ENCODE measurements at places on chromosomes 4 and X.

- no peak for ATAC-seq
Measured at GRCh38 chrX:17040711-17041110, 94.3 kb downstream of the REPS2 start.

GRCh38 chr4:189377569-189377968, 563.1 kb upstream of the FRG1 start:
- no peak for ATAC-seq

DNA sequence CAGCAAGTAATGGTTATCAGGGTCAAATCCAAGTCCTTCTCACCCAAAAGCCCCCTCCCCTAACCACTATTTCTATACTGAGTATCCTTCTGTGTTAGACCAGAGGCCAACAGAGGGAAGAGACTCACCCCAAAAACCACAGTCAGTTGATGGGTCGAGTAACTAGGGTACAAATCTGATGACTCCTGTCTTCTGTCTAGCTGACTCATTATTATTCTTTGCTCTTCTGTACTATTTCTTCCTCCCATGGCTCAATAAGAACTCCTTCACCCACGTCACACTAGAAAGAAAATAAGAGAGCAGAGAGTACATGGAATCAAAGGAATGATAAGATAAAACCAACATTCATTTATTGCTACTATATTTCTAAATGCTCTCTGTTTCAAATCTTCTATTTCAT, 2.0 kb downstream of the RAB40A start:
- ATAC-seq: no peak

DNA sequence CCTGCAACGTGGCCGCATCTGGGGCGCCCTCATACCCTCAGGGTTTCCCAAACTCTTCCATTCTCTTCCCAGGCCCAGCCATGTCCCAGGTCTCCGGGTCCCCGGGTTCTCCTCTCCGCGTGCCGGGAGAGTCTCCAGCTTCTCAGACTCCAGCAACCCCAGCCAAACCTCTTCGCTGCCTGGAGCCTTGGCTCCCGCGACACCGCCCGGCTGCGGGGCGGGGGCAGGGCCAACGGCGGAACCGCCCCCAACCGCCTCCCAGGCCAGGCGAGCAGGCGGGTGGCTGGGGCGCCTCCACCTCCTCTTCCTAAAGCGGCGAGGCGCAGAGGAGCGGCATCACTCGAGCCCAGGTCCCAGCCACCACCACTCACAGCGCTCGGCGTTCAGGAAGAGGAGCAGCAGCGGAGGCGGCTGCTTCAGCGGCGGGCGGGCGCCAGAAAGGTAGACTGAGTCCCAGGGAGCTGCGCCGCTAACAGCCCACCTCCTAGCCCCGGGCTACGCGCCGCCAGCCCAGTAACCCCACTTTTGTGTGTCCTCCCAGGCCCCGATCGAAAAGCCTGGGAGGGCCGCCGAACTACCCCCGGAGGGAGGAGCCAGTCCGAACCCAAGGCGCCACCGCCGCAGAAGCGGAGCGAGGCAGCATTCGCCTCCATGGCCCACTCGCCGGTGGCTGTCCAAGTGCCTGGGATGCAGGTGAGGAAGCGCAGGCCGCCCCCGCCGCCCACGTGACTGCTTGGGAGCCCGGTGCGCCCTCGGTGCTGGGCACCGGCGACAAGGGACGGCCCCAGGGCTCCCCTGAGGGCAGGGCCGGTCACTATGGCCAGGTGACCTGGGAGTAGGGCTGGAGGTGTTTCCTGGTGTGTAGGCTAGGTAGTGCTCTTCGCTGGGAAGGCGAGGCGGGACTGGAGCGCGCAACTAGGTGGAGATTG, at the start of gene STK26:
Gene STK26, plus strand, starts transcription at position 336 of the 929 bp plus-strand sequence. Its CDS starts 316 bp downstream, at position 652.
- ATAC-seq: peak; percentile 86

DNA sequence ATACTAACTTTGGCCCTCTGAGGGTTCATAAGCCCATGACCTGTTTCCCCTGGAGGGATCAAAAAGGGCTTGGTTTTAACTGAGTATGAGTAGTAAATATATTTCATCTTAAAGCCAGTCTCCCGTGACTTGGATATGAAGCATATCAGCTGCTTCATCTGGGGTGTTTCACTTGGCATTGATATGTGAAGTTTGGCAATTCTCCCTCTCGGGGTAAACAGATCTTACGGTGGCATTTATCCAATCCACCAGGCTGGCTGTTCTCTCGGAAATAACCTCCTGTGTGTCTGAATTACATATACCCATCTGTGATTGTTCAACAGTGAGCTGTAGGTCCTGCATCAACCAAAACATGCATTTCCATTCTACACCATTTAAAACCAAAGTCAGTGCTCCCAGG, 130.7 kb downstream of the ADAM29 start:
- no peak for ATAC-seq

Data from activated CD4-positive, CD25-positive, alpha-beta regulatory T cell treated with anti-CD3 and anti-CD28 coated beads, Interleukin-2, amount 50 U/mL, for 24 hours (primary cell).